ENCODE measurements at places on chromosomes 7 and 10.

GRCh38 chr10:111410740-111411139 is 333.9 kb downstream of the ADRA2A start:
- no peak for DNase-seq

DNA sequence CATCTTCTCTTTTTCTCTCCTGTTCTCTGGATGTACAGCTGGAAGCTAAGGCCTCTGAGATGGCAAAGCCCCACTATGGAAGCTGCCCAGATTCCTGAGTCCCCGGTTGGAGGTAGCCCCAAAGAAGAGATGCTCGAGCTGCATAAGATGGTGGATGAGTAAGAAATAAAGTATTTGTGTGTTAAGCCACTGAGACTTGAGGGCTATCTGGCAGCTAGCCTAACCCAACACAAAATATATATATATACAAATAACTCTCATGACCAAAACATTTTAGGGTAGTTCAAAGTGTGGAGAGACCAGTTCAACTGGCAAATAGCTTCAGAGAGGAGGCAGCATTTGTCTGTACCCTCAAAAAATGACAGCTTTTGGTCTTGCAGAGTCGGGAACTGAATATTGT is 72.4 kb upstream of the PDE1C start:
- no peak for DNase-seq

DNA sequence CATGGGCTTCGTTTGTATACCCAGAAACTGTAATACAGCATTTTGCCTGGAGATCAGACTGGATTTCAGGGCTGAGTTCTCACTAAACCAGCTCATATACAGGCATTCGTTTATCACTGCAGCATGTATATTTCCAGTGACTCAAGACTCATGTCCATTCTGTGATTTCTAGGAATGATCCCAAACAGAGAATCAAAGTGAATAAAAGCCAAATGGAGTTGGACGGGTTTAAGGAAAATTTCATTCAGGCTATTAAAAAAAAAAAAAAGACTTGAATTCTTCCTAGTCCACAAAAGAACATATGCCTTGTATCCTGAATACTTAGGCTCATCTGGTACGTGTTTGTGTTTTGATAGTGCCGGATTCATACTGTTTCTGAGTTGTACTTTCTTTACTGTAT is 46.8 kb downstream of the TET1 start:
- DNase-seq, result no peak

DNA sequence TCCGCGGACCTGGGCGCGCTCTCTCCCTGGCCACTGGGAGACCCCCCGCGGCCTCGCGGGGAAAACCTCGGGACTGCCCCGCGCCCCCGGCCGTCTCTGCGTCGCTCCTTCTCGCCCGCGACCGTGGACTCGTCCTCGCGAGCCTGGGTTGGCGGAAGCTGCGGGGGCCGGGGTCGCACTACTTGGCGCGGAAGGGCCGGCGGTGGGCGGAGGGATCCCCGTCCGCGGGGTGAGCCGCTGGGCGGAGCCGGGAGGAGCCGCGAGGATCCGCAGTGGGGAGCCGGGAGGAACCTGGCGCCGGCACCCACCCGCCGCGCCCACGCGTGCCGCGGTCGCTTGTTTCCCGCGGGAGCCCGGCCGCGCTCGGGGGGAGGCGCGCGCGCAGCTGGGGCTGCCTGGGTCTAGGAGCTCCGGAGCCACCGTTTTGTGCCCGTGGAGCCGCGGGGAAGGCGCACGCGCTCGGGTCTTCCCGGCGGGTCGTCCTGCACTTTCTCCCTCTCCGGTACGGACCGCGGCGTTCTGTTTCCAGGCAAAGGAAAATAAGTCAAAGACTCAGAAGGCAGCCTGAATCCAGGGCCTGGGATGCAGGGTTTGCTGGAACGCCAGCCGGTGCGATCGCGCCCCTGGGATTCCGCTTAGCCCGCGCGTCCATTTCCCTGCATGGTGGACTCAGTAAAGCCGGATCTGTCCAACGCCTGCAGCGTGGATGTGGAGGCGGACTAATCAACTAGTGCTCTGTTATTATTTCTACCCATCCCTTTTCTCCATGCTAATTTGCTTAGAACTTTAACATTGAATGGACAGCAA is 28.7 kb upstream of the KMT2C start:
- DNase-seq, result peak; percentile 87

GRCh38 chr7:120989257-120990220 is 1.0 kb downstream of the CPED1 start:
- DNase-seq, result no peak

DNA sequence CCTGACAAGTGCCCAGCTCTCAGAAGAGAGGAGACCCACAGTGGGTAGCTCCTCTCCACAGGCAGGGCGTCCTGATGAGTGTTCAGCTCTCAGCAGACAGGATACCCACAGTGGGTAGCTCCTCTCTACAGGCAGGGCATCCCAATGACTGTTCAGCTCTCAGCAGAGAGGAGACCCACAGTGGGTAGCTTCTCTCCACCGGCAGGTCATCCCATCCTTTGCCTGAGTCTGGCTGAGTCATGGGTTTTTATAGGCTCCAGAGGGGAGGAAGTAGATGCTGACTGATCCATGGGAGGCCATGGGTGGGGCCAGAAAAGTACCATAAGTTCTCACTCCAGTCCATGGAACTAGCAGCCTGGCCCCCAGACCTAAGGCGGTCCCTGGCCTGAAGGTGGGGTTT is 18.5 kb downstream of the CFAP70 start:
- DNase-seq, result no peak

GRCh38 chr10:123359539-123359938 is 205.3 kb downstream of the BUB3 start:
- peak; percentile 48 for DNase-seq

GRCh38 chr10:24396396-24396795 is 187.5 kb downstream of the KIAA1217 start:
- no peak for DNase-seq

DNA sequence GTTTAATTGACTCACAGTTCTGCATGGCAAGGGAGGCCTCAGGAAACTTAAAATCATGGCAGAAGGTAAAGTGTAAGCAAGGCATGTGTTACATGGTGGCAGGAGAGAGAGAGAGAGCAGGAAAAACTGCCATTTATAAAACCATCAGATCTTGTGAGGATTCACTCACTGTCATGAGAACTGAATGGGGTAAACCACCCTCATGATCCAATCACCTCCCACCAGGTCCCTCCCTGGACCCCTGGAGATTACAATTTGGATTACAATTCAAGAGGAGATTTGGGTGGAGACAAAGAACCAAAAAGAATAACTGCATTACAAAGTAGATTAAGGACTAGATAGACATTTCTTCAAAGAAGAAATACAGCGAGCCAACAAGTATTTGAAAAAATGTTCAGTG is 324.1 kb downstream of the THSD7A start:
- no peak for DNase-seq

- no peak for DNase-seq
These were observed 85.6 kb downstream of the RNF216 start for GRCh38 chr7:5695727-5696345.

GRCh38 chr7:152893801-152894294 is 134.3 kb downstream of the ACTR3B start:
- DNase-seq, result no peak

DNA sequence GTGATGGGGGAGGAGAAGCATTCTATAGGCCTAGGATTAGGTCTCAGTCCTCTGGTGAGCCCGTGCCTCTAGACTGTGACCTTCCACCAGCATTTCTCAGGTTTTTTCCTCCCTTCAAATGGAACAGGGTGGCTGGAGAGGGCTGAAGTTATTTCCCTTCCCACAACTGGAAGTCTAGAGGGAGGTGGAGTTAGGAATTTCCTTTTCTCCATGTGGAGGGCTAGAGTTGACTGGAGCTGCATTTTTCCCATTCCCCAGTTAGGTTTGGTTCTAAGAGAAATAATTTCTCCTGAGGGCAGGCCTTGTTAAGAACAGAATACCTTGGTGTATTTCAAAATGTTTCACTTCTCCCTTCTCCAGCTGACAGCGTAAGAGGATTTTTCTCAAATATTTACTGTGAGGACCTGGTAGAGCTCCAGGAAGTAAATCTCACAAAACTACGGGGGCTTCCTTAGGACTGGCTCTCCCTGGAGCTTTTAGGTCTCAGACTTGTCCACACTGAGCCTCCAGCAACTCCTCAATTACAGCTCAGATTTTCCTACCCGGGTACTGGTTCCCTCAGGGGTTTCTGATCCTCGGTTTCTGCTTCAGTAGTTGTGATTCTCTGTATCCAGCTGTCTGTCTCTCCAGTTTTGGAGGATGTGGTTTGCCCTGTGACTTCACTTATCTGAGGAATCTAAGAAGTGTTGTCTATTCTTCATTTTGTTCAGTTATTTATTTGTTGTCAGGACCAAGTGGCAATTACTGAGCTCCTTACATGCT is 6.0 kb upstream of the REEP3 start:
- no peak for DNase-seq

DNA sequence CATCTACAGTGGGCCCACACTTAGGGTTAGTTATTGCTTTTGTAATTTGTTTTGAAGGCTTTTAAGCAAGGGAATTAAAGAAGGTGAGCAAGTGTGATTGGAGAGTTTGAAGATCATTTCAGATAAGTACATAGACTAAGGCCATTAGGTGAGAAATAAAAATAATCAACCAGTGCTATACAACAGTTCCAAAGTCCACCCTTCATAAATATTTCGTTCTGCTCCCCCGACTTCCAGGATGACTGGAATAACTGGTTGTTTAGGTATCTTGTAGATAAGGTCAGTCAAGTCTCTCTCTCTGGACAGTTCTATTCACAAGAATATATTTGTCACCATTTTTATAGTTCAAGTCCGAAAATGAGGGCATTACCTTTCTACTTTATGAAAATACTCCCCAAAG is 98.0 kb upstream of the MBL2 start:
- DNase-seq, result no peak

- peak; percentile 70 for DNase-seq
These were observed 48.4 kb downstream of the GATA3 start for GRCh38 chr10:8102708-8103401.

GRCh38 chr10:83310688-83311087 is 828.6 kb upstream of the GHITM start:
- no peak for DNase-seq

- peak; percentile 66 for DNase-seq
These were observed 12.2 kb upstream of the REPIN1 start for GRCh38 chr7:150356265-150356897.

DNA sequence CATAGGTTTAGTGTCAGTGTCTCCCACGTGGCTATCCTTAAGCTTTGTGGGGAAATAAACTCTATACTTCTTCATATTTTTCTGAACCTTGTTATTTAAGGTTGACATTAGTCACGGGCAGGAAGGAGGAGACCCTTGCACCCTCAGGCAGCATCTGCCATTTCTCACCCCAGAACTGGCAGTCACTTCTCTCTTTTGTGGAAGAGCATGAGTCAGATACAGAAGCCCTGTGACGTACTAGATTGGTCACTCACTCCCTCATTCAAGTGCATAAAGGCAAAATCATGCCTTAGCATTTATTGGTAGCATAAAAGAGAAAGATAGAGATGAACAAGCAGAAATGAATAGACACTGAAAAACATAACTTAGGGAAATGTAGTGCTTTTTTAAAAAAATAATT is 206.0 kb upstream of the MDFIC start:
- DNase-seq, result no peak

DNA sequence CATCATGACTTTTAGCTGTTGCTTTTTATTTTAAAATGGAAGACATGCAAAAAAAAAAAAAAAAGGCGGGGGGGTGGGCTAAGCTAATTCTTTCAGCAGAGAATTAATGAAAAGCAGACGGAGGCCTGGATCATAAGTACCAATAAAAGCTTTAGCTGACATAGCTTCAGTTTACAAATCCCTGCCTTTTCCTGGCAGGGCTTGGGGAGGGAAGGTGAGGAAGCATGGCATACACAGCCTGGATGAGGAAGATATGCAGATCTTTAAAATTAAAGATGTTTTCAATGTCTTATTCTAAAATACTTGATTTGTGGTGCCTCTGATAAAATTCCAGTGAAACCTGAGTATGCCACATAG is 57.0 kb downstream of the ICA1 start:
- DNase-seq, result no peak

DNA sequence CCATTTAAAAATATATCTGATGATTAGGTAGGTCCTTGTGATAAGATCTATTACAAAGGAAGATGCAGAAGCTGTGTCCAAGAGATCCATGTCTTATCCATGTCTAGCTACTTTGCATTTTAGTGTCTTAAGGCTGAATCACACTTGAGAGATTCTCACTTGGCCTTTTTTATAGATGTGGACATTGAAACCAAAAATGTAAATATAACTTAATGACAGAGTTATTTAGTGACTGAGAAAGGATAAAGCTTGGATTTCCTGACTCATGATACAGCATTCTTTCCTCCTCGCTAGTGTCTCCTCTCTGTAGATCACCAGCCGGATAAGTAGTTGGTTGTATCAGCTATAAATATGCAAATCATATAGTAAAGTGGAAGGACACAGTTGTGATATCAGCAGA is 23.3 kb downstream of the INHBA start:
- DNase-seq, result no peak

DNA sequence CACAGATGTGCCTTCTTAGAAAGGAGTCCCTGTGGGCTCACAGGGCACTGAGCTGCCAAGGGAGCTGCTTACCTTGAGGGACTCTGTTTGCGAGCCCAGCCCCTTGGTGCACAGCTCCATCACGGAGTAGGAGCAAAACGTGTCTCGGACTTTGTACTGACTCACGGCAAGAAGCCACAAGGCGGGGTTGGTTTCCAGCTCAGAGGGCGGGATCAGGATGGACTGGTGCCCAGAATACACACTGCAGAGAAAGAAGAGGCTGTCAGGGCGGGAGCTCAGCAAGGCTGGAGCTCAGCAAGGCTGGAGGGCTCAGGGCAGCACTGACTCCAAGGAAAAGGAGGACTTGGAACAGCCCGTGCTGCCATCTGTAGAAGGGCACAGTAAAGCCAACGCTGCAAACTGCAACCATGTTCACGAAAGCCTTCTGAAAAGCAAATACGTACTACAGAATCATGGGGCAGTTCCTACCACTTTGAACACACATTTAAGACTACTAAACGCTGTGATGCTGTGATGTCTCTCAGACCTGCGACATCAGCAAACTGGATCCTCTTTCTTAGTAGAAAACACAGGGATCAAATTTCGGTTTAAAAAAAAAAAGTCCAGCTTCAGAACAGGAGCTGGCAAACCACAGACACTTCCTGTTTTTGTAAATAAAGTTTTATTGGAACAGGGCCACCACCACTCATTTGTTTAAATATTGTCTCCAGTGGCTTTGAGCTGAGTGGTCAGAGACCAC is 194.3 kb downstream of the ZMYND11 start:
- DNase-seq, result no peak

GRCh38 chr10:58518775-58519174 is 6.1 kb downstream of the BICC1 start:
- DNase-seq, result no peak

- no peak for DNase-seq
These were observed 97.7 kb upstream of the MEOX2 start for GRCh38 chr7:15783987-15784693.

- DNase-seq, result no peak
These were observed 89.2 kb upstream of the FGL2 start for GRCh38 chr7:77288676-77289320.

GRCh38 chr10:89963451-89964102 is 262.2 kb downstream of the KIF20B start:
- no peak for DNase-seq

GRCh38 chr7:155725006-155725355 is 80.5 kb downstream of the RBM33 start:
- no peak for DNase-seq
